GM12878 (cell line): ENCODE measurements at places on chromosomes 11 and 22. TPM values are rescaled to one million over a fixed set of nuclear protein-coding genes. Genes with fewer than 3 reads are reported as not detected.

The NRGN gene
- 2.7 and 3.2 TPM in 2 replicates for total RNA-seq

The CCDC157 gene
- 1.4 and 1.5 TPM in 2 replicates for total RNA-seq

The OR51B6 gene
- not detected in 2 replicates for total RNA-seq

The KLHL35 gene
- total RNA-seq: 0.13 and 0.21 TPM in 2 replicates

The GAB4 gene
- not detected in 2 replicates for total RNA-seq

The SLC5A4 gene
- not detected in 2 replicates for total RNA-seq

The POU2AF2 gene
- not detected in 2 replicates for total RNA-seq

The PANX3 gene
- not detected in 2 replicates for total RNA-seq

The MS4A3 gene
- 0.13 TPM in 1 of 2 replicates, not detected in the other for total RNA-seq

The TPBGL gene
- not detected in 2 replicates for total RNA-seq

The MYOD1 gene
- not detected in 2 replicates for total RNA-seq

The OR4D5 gene
- total RNA-seq: not detected in 2 replicates

The GGT5 gene
- total RNA-seq: not detected in 2 replicates

The WNT7B gene
- total RNA-seq: not detected in 2 replicates

The OLFML1 gene
- not detected in 2 replicates for total RNA-seq

The OR52E8 gene
- total RNA-seq: not detected in 2 replicates

The TM7SF2 gene
- total RNA-seq: 30.2 and 31.2 TPM in 2 replicates
